ENCODE measurements at places on chromosomes 4 and X.
A peak's percentile ranks its signal among the peaks of the same experiment; 100 is the strongest.

GRCh38 chr4:102616636-102617035 lies 115.5 kb downstream of the NFKB1 start:
- no peak for DNase-seq

- no peak for DNase-seq
These were observed 3.4 kb upstream of the MAML3 start for GRCh38 chr4:140157341-140157740.

DNA sequence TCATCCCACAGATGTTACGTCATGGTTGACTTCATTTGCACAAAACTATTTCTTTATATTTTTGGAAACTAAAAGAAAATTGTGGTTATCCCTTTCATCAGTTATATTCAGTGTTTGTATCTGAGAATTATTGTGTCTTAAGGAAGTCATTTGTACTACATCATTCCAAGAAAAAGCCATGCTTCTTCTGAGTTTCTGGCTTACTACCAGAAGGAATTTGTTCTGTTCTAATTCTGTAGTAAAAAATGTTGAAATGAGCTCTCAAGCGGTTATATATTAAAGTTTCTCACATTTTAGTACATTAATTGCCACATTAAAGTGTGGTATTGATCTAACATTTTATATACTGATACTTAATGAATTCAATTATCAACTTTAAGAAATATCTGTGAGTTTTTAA lies 1844.5 kb downstream of the PCDH7 start:
- DNase-seq: no peak

- DNase-seq: no peak
These were observed 384.4 kb upstream of the PABPC4L start for GRCh38 chr4:134585972-134586371.

- no peak for DNase-seq
These were observed 279.7 kb downstream of the NR3C2 start for GRCh38 chr4:148162519-148162918.

DNA sequence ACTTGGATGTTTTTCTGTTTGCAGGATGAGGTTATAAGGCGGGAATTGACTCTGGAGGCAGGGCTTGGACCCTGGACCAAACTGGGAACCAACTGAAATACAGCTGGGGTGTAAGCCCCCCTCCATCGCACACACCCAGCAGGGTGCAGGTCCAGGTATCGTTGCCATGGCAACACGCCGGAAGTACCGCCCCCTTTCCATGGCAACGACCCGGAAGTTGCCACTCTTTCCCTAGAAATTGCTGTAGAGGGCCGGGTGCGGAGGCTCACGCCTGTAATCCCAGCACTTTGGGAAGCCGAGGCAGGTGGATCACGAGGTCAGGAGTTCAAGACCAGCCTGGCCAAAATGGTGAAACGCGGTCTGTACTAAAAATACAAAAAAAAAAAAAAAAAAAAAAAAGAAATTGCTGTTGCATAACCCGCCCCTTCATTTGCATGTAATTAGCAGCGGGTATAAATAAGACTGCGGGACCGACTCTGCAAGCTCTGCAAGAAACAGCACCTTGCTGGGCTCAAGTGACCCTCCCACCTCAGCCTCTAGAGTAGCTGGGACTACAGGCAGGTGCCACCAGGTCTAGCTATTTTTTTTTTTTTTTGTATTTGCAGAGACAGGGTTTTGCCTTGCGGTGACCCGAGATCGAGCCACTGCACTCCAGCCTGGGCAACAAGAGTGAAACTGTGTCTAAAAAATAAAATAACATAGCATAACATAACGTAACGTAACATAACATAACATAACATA lies 139.6 kb downstream of the CRLF2 start:
- DNase-seq: no peak

GRCh38 chr4:67879486-67879885 lies 4.3 kb downstream of the TMPRSS11D start:
- no peak for DNase-seq

DNA sequence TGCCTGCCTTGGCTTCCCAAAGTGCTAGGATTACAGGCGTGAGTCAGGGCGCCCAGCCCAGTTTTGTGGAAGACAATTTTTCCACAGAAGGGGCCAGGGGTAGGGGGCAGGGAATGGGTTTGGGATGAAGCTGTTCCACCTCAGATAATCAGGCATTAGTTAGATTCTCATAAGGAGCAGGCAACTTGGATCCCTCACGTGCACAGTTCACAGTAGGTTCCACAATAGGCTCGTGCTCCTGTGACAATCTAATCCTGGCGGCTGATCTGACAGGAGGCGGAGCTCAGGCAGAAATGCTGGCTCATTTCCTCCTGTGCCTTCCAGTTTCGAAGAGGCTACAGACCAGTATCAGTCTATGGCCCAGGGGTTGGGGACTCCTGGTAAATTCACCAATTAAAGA lies 491.6 kb upstream of the AADAT start:
- no peak for DNase-seq

- no peak for DNase-seq
These were observed 21.1 kb downstream of the MAGEB16 start for GRCh38 chrX:35819241-35819640.

DNA sequence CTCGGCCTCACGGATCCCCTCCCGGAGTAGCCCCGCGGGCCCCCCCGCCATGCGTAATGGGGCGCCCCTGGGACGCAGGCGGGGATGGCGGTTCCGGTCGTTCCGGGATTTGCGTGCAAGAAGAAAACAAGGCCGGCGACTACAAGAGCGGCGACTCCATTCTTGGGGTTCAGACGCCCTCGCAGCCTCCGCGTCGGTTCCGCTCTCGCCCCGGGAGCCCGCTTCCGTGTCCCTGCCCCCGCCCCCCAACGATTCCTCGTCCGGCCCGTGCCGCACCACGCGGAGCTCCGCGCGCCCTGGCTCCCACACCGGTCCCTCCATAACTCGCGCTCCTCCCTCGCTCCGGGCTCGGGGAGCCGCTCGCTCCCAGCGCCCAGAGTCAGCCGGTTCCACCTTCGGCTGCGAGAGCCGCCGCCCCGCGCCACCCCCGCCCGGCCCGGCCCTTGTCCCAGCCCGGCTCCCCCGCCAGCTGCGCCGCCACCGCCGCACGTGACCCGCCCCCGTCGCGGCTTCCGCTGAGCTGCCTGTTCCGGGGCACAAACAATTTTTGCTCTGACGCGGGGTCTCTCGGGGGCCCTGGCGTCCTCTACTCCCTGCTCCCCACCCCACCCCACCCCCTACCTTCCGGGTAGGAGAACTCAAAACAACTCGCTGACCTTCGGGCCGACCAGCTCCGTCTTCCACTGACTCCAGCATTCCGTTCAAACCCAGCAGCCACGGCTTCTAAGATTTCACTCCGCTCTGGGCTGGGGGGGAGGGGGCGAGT lies 78.8 kb upstream of the BCOR start:
- DNase-seq: peak; percentile 88

- no peak for DNase-seq
These were observed 239.4 kb upstream of the BOD1L1 start for GRCh38 chr4:13866881-13867280.

GRCh38 chrX:95903490-95903889 lies 781.2 kb upstream of the DIAPH2 start:
- DNase-seq: no peak

DNA sequence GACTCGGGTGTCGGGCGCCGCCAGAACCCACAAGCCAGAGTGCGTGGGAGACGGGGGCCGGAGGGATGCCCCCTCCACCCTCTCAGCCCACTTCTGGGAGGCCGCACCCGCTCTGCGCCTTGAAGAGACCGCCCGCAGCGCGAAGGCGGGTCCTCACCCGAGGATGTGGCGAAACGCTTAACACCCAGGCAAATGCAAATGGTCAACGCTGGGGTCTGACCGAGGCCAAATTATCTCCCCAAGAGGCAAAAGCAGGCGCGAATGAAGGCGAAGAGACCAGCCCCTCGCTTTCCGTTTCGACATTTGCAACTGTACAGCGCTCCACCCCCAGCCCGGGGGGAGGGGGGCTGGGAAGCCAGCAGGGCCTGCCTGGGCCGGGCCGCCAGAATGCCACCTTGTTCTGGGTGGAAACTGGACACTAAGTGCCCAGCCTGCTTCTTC lies 137.7 kb upstream of the ZIC3 start:
- DNase-seq: no peak

GRCh38 chrX:51894697-51895336 lies 1.4 kb downstream of the MAGED1 start:
- DNase-seq: no peak

GRCh38 chr4:39873823-39874222 lies 103.9 kb downstream of the PDS5A start:
- DNase-seq: no peak

DNA sequence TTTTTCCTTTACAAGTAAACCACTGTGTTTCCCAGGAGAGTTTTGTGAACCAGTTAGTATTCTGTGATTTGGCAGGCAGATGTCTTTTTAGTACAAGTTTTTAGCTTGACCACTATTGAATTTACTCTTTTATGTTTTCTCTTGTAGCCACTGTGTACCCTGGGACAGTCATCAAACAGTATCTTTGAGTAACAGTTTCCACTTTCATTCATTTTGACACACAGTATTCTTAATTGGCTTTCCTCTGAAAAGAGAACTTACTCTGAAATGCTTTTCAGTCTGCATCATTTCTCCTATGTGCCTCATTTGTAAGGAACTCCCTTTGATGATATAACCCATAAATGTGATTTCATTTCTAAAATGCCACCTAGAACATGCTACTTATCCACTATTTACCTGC lies 476.5 kb downstream of the PDGFC start:
- no peak for DNase-seq

DNA sequence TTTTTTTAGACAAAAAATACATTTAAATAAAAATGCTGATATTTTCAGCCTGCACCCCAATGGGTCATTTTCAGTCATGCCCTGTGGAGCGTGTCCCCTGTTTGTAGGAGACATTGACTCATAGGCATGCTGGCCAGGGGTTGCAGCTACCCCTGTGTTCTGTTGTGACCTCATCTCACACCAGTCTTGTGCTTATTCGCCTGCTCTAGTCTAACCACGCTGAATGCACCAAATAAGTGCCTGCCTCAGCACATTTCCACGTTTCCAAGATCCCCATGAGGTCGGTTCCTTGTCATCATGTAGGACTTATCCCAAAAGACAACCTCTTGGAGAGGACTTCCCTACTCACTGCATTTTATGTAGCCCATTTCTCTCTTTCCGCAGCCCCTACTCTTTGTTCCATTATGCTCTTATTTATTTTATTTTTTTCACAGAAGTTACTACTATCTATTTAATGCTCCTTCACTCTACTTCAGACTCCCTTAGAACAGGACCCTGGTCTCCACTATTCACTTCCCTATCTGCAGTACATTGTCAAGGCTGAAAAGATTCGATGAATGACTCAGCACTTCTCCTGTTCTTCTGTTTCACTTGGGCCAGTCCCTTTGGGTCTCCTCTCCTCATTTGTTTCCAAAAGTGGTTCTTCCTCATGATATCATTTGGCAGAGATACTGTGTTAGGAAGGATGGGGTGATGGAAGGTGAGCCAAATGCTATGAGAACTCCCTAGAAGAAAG lies 109.7 kb downstream of the MSL3 start:
- DNase-seq: no peak

- DNase-seq: no peak
These were observed 31.7 kb upstream of the SPRY1 start for GRCh38 chr4:123364906-123365305.

DNA sequence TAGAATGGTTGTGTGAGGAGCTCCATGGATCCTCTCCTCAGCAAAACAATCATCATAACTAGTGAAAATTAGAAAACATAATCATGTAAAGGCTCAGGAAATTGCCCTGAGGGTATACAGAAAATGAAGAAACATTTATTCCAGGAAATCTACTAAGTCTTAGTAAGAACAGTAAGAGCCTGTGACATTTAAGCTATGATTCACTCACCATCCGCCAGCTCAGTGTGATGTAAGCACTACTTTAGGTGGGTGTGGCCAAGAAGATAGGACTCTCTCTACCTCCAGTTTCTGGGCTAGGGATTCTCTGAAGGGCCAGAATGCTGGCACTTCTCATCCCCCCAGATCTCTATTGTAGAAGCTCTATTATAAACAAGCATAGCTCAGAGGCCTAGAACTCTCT lies 147.5 kb downstream of the DLG3 start:
- DNase-seq: no peak

- no peak for DNase-seq
These were observed 2.0 kb downstream of the ANKRD37 start for GRCh38 chr4:185398618-185399017.

GRCh38 chrX:24703185-24703494 lies 9.4 kb downstream of the POLA1 start:
- DNase-seq: no peak

DNA sequence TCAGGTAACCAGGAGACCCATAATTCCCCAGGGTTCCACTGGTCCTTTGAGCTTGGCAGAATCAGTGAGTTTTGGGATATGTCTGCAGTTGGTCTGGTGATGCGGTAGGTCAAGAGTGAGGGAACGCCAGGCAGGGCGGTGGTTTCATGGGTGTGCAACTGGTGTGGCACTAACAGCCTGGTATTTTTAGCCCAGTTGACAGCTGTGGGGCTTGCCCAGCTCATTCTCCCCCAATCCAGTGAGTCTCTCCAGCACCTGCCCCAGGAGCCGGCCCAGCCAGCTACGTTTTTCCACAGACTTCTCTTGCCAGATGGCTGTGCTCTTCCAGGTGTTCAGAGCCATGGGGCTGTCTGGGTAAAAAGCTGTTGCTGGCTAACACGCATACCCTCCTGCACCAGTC lies 1019.9 kb downstream of the CCSER1 start:
- no peak for DNase-seq

DNA sequence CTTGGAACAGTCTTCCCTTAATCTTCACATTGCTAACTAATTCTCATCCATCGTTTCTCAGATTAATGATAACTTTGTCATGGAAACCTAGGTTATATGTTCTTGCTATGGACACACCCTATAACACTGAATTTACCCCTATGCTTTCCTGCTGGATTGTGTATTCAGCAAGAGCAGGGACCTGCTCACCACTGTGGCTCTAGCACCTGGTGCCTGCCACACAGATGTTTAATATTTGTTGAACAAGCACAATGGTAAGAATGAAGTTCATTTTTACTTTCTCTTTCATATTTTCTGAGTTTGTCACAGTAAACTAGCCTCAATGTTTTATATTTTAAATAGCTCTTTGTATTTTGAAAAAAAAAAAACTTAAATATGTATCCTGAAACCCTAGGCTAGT lies 734.0 kb upstream of the DIAPH2 start:
- DNase-seq: no peak

- DNase-seq: peak; percentile 81
These were observed 445 bp downstream of the AP1S2 start for GRCh38 chrX:15854080-15854655.

DNA sequence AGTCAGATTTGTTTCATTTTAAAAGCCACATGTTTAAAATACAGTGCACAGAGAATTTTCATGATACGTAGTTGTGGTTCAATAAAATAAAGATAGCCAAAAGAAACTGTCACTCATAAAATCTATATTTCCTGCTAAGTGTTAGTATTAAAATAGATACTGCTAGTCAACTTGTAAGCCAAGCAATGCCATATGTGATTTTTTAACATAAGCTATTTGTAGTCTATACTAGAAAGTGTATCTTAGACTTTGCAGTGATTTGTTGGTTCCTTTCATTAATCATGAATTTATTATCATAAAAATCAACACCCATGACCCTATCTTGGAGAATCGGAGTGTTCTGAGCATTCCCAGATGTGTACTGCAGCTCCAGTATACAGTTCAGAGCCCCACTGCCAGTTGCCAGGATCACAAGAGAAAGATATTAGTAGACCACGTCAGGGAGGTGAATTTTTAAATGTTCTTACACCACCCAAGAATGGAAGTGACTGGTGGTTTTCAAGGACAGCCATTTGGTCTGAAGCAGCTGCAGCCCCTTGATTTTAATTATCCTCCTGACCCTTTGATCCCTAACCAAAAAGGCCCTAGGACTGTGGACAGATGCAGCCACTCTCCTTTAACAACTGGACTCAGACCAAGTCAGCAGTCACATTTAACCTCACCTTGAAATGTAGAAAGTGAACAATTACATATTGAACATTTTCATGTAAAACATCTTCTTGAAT lies 163.1 kb downstream of the PALLD start:
- no peak for DNase-seq

- no peak for DNase-seq
These were observed 73.3 kb downstream of the KLHL8 start for GRCh38 chr4:87147116-87147515.

Data from Right ventricle myocardium inferior (tissue), 1 donor.